ENCODE measurements at places on chromosomes 2 and 18.

- no peak for DNase-seq
Measured at GRCh38 chr2:164722616-164723338, 101.5 kb upstream of the GRB14 start.

DNA sequence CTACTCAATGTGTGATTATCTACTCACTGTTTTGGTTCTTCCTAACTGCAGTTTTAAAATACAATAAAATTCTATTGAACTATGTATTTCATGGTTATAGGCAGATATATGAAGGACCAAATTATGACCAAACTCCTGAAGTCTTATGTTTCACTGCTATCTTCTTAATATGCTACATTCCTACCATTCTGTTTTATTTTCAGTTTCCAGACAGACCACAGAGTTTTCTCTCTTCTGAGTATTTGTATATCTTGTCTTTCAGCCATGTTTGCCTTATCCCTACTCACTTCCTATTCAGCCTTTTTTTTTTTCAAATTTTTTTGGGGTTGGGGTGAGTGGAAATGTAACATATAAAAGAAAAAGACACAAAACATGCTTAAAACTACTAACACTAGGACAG is 6.3 kb downstream of the RFTN2 start:
- DNase-seq = no peak

DNA sequence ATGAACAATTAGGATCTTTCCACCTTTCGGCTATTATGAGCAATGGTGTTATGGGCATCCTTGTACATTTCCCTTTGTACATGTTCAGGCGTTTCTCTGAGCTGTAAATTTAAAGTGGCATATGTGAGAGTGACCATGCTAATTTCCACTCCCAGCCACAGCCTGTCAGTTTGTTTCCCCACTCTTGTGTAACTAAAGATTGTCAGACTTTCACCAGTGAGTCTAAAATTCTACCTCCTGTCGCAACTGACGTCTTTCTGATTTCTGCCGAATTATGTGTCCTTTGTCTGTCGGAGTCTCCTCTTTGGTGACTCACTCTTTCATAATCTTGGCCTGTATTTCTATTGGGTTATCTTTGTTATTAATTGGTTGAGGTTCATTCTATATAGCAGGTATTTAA is 50.7 kb downstream of the TRAPPC12 start:
- no peak for DNase-seq

GRCh38 chr18:56152551-56153310 is 485.7 kb downstream of the TXNL1 start:
- DNase-seq = no peak

GRCh38 chr2:228916416-228917090 is 354.5 kb downstream of the PID1 start:
- no peak for DNase-seq

- DNase-seq = no peak
Measured at GRCh38 chr18:63819786-63820185, 44.6 kb downstream of the SERPINB7 start.

DNA sequence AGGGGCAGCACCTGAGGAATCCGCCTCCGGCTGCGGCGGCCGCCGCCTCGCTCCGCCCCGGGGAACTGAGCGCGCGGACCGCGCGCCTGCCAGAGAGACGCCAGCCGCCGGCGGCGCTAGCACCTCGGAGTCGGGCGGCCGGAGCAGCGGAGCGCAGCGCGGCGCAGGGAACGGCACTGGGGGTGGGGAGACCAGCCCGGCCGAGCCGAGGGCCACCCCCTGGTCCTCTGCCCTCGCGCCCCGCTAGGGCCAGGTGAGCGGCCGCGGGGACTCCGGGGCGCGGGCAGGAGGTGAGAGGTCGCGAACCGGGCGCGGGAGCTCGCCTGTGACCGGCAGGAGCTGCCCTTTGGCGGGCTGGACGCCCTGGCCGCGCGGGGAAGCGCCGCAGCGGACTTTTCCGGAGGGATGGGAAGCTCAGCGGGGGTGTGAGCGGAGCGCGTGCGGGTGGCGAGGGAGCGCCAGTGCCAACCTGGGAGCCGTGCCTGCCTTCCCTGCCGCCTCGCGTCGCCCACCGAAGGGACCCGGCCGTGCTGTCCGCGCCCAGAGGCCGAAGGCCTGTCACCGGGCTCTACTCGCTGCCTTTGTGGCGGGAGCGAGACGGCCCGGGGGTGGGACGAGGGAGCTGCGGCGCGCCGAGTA is at the start of gene GREB1L:
TSS of gene GREB1L (plus strand) at position 92 of the 639 bp plus-strand sequence. CDS start 141,287 bp downstream, outside the sequence.
- DNase-seq = no peak

GRCh38 chr2:223005496-223005895 is 46.5 kb upstream of the KCNE4 start:
- no peak for DNase-seq

GRCh38 chr18:45312555-45313126 is 302.6 kb upstream of the SLC14A2 start:
- no peak for DNase-seq

DNA sequence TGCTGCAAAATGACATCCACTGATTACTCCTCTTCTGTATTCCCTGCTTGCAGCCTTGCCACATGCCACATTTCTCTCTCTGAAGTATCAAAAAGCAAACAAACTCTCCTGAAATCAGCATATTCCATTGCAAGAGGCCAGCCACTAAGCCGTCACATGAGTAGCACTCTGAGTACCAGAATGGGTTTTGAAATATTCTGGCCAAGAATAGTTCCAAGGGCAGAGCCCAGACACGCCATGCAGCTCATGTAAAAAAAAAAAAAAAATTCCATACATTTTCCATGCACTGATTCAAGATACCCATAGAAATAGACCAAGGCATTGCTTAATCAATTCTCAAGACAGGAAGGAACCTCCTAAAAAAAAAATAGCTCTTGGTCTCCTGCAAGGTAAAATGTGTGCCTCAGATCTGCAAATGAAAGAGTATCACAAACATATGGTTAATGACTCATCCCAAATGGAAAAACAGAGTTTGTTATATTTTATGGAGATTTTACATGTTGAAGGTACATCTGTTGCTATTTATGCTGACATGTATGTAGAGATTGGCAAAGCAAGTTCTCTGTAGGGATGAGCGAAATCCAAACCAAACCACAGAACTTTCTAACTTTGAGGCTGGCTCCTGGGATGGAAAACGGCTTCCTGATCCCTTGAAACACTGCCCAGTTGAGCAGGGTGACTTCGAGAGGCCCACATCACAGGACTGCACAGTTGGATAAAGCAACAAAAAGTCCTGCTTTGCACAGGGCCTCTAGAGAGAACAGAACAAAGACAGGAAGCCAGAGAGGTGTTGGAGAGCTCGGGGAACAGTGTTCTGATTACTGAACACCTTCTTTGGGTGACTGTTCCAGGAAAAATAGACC is 346.2 kb downstream of the ZNF521 start:
- DNase-seq = no peak

- DNase-seq = no peak
Measured at GRCh38 chr2:26347286-26347865, 787 bp upstream of the ADGRF3 start.

DNA sequence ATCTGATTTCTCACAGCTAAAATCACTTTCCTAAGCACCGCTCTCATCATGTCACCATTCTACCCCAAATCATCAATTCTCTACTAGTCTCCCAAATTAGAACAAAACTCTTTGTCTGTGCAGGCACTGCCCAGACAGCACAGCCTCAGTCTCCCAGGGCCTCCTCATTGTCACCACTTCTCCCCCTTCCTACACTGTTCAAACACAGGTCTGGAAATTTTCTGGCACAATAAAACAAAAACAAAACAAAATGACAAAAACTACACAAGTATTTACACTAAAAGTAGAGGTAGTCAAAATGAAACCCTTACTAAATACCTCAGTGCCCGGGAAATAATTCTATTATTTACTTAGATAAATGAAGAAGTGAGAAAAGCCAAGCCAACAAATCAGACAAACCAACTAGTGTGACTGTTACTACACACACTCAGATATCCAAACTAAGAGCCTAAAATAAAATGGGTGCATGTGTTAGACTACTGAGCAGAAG is 156.2 kb upstream of the DNMT3A start:
- no peak for DNase-seq

DNA sequence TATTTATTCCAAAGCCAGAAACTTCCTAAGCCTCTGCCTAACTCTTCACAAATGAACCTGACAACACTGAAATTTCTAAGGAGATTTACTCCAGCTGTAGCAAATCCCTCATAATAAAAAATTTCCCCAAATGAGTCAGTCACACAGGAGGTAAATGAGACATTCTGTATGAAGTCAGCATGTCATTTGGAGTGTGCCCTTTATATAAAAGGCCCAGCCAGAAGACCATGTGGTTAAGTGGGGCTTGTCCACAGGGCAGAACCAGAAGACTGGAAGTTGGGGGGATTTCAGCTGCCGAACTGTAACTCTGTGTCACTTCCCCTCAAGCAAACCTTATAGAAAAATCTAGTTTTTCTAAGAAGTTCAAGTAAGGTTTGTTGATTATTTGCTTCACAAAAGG is 30.2 kb downstream of the NRP2 start:
- DNase-seq = no peak

All from activated CD4-positive, CD25-positive, alpha-beta regulatory T cell (primary cell).